ENCODE measurements at places on chromosomes 5 and 9.

GRCh38 chr5:168295574-168296201 is 4.2 kb downstream of the WWC1 start:
- no peak for DNase-seq

DNA sequence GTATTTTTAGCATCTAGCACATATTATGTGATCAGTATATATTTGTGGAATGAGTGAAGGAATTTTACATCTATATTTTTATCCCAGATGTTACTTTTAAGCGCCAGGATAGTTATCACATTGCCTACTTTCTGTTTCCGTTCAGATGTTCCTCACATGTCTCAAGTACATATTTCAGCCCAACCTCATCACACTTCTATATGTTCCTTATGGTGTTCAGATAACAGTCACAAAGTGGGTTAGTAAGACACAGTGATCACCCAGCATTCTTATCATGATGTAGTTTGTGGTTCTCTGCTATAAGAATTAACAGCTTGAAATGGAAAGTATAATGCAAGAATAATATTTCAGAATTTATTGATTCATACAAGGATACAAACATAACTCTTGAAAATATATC is 170.0 kb upstream of the RASA1 start:
- no peak for DNase-seq

DNA sequence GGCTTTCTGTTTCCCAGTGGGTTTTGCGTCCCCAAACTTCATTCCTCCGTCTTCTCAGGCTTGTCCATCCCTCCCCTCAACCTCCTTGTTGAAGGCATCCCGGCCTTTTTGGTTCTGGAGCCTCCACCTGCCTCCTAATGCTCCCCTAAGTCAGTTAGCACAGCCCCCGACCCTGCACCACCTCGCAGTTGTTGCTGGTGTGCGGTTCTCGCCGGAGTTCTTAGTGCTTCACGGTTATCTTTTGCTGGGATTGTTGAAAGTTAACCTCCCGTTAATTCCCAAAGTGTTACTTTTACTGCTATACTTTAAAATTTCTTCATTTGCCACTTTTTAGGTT is 447 bp downstream of the UBLCP1 start:
- DNase-seq = no peak

DNA sequence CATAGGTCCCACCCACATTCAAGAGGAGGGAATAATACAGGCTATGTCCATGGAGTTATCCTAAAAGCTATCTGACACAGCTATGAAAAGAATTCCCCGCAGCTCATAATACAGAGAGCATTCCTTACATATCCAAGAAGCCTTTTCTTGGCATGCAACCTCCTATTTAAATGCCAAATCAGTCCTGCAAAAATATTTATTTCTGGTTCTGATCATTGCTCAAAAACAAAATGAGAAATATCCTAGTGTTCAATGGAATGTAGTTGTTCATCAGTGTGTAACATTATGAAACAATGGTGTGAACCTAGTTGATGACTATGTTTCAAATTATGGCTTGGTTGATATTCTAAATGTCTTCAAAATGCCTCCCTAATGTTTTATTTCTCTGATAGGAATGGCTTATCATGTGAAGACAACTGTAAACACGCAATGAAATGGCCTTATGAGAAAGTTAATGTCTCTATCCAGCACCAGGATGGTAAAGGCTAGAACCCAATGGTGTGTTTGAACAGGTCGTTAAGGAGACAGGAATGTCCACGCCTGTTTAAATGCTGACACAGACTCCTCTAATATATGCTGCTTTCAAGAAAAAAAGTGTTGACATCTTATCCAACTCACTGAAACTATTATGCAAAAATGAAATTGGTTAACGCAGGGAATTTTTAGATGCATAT is 126.7 kb upstream of the CDH6 start:
- no peak for DNase-seq

DNA sequence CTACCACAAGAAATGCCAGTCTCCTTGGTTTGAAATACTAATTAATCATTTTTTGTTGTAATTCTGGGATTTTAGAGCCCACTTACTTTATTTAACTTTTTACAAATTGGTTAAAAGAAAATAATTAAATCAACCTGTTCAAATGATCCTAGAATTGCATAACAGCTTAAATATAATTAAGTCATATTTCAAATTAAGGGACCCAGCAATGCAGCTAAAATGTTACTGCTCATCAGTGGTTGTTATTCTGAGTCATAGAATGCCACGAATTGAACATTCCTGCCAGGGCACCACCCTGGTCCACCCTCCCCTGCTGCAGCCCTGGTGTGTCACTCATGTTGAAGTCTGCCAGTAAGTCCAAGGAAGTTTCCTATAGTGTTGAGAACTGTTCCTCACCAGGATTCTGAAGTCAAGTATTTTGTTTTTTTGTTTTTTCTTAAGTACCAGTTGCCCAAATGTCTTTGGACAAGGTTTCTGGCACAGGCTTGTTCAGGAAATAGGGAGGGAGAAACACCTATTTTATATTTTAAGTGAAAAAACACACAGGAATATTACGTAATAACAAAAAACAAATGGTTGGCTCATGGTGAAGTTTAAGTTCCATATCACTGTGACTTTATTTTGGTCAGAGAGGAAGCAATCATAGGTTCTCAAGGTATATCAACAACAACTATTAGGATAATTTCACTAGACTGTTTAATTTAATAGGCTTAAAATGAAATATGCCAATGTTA is 4.3 kb upstream of the ITGA1 start:
- DNase-seq = no peak

- DNase-seq = no peak
Observed at GRCh38 chr5:74233571-74233970, 407.0 kb downstream of the ENC1 start.

GRCh38 chr5:141969783-141970771 is 1.2 kb downstream of the RNF14 start:
- no peak for DNase-seq

DNA sequence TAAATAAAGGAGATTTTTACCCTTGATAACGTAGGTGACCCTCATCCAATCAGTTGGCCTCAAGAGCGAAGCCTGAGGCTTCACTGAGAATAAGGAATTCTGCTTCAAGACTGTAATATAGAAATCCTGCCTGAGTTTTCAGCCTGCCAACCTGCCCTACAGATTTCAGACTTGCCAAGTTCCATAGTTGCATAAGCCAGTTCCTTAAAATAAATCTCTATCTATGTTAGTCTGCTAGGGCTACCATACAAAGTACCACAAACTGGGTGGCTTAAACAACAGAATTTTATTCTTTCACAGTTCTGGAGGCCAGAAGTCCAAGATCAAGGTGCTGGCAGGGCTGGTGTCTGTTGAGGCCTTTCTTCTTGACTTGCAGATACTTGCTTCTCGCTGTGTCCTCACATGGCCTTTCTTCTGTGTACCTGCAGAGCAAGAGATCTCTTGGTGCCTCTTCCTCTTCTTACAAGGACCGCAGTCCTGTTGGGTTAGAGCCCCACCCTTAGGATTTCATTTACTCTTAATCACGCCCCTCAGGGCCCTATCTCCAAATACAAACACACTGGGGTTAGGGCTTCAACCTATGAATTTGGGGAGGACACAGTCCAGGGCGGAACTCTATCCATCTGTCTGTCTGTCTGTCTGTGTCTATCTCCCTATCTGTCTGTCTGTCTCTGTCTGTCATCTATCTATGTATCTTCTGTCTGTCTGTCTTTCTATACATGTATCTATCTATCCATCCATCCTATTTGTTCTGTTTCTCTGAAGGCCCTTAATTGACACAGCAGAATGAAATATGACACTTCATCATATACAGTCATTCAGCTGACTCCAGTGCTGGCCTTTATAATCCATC is 17.0 kb upstream of the CMBL start:
- DNase-seq = no peak

Measured in activated CD4-positive, CD25-positive, alpha-beta regulatory T cell treated with anti-CD3 and anti-CD28 coated beads, Interleukin-2, amount 50 U/mL, for 72 hours (primary cell).